Lung (tissue), 17 donors: ENCODE measurements at places on chromosomes 3 and 15. TPM values are rescaled to one million over a fixed set of nuclear protein-coding genes. Genes with fewer than 3 reads are reported as not detected.

DNASE1L3 gene
- 2.5 TPM for polyA plus RNA-seq

FBXO40 gene
- polyA plus RNA-seq, result not detected

GPR149 gene
- polyA plus RNA-seq, result not detected

SHF gene
- 3.4 TPM for polyA plus RNA-seq

DNAH12 gene
- polyA plus RNA-seq, result 3.3 TPM

GRCh38 chr3:1456781-1457311 lies 364.0 kb downstream of the CNTN6 start:
- H3K4me1 ChIP-seq, result peaks cover 4% of the 10 kb centered on the region
- no peaks in the 10 kb centered on the region for H3K27me3 ChIP-seq
- H3K4me3 ChIP-seq, result no peak overlapping the region

GRCh38 chr3:117874028-117874690 lies 1160.5 kb downstream of the IGSF11 start:
- DNase-seq, result no peak
- no peaks in the 10 kb centered on the region for H3K36me3 ChIP-seq
- no peaks in the 10 kb centered on the region for H3K4me1 ChIP-seq
- H3K27ac ChIP-seq, result no peak overlapping the region
- no peak overlapping the region for H3K4me3 ChIP-seq

GRCh38 chr15:43378601-43379000 lies 7.7 kb downstream of the TUBGCP4 start:
- H3K4me3 ChIP-seq, result no peak overlapping the region
- no peak for DNase-seq
- no peaks in the 10 kb centered on the region for H3K27me3 ChIP-seq
- peaks cover 5% of the 10 kb centered on the region for H3K36me3 ChIP-seq

GRCh38 chr15:46709460-46710083 lies 1007.7 kb upstream of the SEMA6D start:
- no peak for DNase-seq
- no peak overlapping the region for H3K27ac ChIP-seq
- no peaks in the 10 kb centered on the region for H3K4me1 ChIP-seq
- no peaks in the 10 kb centered on the region for H3K27me3 ChIP-seq
- H3K36me3 ChIP-seq, result no peaks in the 10 kb centered on the region
- no peak overlapping the region for H3K4me3 ChIP-seq

- no peaks in the 10 kb centered on the region for H3K4me1 ChIP-seq
- no peak overlapping the region for H3K27ac ChIP-seq
- H3K4me3 ChIP-seq, result no peak overlapping the region
- peak; percentile 48 for DNase-seq
- no peaks in the 10 kb centered on the region for H3K36me3 ChIP-seq
Observed at GRCh38 chr15:74392451-74392830, 25.0 kb upstream of the CYP11A1 start.

DNA sequence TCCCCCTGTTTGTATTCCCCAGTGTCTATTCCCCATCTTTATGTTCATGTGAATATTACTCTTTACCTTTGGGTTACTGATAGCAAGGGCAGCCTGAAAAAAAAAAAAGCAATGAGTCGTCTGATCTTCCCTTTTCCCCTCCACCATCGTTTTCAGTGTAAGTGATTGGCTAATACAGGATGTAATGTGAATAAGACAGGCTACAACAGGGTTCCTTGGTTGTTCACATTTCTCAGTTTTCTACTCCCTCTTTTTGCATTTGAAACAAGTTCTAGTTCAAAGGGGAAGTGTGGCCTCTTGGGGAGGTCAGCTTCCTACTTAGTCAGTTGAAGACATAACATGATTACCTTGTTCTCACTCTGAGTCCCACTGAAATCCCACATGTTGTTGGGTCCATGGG lies 278.0 kb upstream of the TRIM42 start:
- no peak for DNase-seq
- H3K27me3 ChIP-seq, result no peaks in the 10 kb centered on the region
- no peaks in the 10 kb centered on the region for H3K4me1 ChIP-seq
- no peaks in the 10 kb centered on the region for H3K36me3 ChIP-seq
- H3K4me3 ChIP-seq, result no peak overlapping the region
- no peak overlapping the region for H3K27ac ChIP-seq

- H3K27me3 ChIP-seq, result no peaks in the 10 kb centered on the region
- peaks cover 10% of the 10 kb centered on the region for H3K4me1 ChIP-seq
Observed at GRCh38 chr3:30113906-30114305, 492.5 kb upstream of the TGFBR2 start.

GRCh38 chr3:146382386-146382785 lies 87.0 kb downstream of the PLSCR2 start:
- H3K4me3 ChIP-seq, result no peak overlapping the region
- peaks cover 2% of the 10 kb centered on the region for H3K4me1 ChIP-seq
- H3K36me3 ChIP-seq, result no peaks in the 10 kb centered on the region
- no peak overlapping the region for H3K27ac ChIP-seq
- no peaks in the 10 kb centered on the region for H3K27me3 ChIP-seq
- no peak for DNase-seq

- no peaks in the 10 kb centered on the region for H3K27me3 ChIP-seq
- H3K4me3 ChIP-seq, result no peak overlapping the region
- peaks cover 30% of the 10 kb centered on the region for H3K4me1 ChIP-seq
- no peak for DNase-seq
Observed at GRCh38 chr3:195208183-195208582, 62.8 kb downstream of the XXYLT1 start.

DNA sequence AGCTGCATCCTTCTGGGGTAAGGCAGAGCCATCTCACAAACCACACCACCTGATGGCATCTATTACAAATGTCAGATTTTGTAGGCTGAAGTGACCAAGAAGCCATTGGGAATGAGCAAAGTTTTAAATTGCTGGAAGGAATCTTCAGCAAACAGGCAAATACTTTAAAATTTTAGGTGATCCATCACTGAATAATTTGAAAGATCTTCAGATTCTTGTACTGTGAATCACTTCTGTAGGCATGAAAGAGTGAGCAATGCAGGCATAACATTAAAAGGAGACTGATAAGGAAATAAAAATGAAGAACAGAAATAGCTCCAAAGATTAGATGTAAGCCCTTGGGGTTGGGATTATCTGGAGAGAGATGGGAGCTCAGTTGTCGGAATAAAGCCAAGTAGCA lies 36.0 kb upstream of the ALDH1L1 start:
- H3K4me3 ChIP-seq, result no peak overlapping the region
- H3K27ac ChIP-seq, result no peak overlapping the region
- no peaks in the 10 kb centered on the region for H3K27me3 ChIP-seq
- no peaks in the 10 kb centered on the region for H3K36me3 ChIP-seq

DNA sequence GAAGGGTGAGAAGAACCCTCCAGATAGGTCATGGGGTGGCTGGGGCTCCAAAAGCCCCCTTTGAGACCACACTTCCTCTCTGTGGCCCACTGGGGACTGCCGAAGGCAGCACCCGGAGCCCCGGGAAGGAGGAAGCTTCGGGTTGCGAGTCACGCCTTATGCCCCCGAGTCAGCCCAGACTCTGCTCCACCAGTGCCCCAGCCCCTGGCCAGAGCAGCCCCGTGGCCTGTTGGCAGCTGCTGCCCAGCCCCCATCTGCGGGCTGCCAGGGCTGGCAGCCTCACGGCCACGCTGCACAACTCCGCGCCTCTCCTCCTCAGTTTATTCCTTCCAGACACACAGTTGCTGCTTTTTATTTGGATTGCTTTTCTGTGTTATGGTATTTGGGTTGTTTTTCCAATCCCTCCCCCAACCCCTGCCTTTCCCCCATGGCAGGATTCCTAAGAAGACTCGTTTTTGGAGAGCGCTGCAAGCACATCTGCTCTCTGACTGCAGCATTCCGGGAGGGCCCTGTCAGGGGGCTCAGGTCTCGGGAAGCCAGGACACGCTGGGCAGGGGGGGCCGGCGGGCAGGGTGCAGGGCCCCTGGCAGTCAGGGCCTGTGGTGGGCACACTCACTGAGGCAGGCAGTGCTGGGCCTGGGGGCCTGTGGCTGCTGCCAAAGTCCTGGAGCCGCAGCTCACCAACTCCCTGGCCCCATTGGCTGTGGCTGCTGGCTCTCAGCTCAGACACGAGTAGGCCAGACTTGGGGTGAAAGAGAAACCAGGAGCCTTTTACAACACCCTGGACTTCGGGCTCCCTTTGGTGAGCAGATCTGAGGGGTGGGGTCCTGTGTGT lies 20.2 kb downstream of the MAGEF1 start:
- H3K4me3 ChIP-seq, result no peak overlapping the region
- H3K4me1 ChIP-seq, result peaks cover 7% of the 10 kb centered on the region
- H3K36me3 ChIP-seq, result no peaks in the 10 kb centered on the region

DNA sequence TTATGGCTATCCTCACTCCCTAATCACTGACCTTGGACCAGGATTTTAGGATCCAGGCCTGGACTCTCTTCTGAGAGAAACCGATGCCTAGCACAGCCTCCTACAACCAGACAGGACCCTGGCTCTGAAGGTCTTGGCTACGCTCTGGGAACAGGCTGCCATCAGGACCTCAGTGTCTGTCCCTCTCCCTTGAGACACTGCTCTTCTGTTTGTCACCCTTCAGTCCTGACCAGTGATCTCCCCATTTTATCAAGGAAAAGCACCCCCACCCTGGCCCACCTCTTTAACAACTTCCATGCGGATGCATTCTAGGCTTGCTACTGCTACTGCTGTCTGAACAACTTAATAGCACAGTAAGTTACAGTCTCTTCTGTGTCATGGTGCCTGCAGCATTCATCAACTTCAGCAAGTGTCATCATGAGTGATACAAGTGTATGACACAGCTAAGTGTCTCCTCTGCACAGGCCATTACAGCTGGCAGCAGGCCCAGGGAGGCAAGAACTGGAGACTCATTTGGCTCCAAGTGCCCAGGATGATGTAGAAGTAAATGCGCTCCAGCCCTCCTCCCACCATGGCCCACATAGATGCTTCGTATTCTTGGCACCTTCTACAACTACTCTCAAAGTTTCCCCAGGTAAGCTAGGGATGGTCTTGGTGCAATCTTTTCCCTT lies 302.4 kb downstream of the EPHB1 start:
- no peak overlapping the region for H3K4me3 ChIP-seq
- no peaks in the 10 kb centered on the region for H3K36me3 ChIP-seq
- H3K27ac ChIP-seq, result no peak overlapping the region

DNA sequence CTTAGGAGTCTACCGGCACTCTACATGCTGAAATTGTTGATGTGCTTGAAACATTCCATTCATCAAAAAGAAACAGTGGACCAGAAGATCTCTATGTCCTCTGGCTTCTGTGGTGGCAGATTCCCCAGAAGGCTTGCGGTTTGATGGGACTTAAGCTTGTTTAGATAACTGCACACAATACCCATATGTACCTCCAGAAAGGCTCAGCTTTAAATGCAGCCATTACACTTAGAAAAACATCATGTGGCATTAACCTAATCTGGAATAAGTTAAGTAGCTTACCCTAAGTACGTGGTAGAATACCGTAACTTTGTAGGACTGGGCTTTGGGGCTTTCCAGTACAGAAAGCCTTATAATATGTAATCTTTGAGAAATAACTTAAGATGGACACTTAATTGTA lies 187.3 kb downstream of the RBMS3 start:
- peaks cover 7% of the 10 kb centered on the region for H3K4me1 ChIP-seq
- H3K36me3 ChIP-seq, result no peaks in the 10 kb centered on the region
- H3K4me3 ChIP-seq, result no peak overlapping the region
- H3K27ac ChIP-seq, result no peak overlapping the region
- no peaks in the 10 kb centered on the region for H3K27me3 ChIP-seq

- H3K36me3 ChIP-seq, result peaks cover 9% of the 10 kb centered on the region
- DNase-seq, result no peak
- H3K27ac ChIP-seq, result no peak overlapping the region
- no peak overlapping the region for H3K4me3 ChIP-seq
Observed at GRCh38 chr3:16300307-16300706, 35.3 kb downstream of the OXNAD1 start.
